ENCODE measurements at places on chromosomes 7 and 10. TPM values are rescaled to one million over a fixed set of nuclear protein-coding genes. Genes with fewer than 3 reads are reported as not detected.

The ALKBH4 gene
- 17.1 TPM for total RNA-seq

DNA sequence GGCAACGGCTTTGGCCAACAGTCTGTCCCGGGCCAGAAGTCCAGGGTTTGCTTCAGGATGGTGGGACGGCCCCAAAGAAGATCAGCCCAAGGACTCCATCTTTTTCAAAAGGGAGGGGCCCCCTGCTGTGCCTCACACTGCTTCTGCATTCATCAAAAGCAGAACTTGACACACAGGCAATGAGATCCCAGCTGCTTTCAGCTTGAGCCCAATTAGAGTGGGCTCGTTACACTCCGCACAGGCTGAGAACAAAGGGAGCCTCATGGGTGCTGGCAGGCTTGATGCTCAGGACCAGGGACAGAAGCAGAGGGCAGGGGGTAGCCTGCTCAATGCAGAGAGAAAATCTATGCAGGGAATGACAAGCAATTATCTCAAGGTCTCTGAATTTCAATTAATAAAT lies 45.5 kb downstream of the VOPP1 start:
- DNase-seq: no peak

The ARID5B gene
- total RNA-seq: 109 TPM

The MYH16 gene
- not detected for total RNA-seq

The GIMAP7 gene
- 15.1 TPM for total RNA-seq

The GBX1 gene
- total RNA-seq: not detected

The LIPK gene
- not detected for total RNA-seq

The CPXM2 gene
- 117 TPM for total RNA-seq

The SEMA4G gene
- 0.71 TPM for total RNA-seq

The GALNT17 gene
- 43.2 TPM for total RNA-seq

The CEP55 gene
- total RNA-seq: 1.5 TPM
